Activated CD8-positive, alpha-beta memory T cell treated with anti-CD3 and anti-CD28 coated beads for 24 hours (primary cell): ENCODE measurements at places on chromosomes 1 and 21.

DNA sequence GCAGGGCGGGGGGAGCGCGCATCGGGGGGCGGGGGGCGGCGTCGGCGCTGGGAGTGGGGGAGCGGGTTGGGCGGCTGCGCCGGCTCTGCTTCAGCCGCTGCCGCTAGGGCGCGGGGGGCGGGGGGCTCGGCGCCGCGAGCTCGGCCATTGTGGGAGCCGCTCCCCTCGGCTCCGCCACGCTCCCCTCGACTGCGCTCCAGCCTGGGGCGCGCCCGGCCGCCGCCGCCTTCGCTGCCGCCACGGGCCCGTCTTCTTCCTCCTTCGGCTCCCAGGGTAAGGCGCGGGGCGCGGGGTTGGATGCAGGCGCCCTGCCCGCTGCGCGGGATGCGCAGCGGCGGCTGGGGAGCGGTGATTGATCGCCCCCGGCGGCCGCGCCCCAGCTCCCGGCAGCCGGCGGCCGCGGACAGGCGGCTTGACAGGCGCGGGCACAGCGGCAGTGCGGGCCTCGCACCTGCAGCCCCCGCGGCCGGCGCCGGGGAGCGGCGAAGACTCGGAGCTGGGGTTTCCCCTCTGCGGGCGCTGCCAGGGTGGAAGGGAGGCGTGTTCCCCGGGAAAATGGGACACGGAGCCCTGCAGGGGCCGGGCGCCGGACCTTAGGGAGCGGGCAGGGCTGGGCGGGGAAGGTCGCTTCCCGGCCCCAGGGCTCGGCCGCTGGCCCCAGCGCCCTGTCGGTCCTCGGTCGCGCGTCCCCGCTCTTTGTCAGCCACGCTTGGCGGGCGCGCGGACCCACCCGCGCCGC is 55.3 kb downstream of the NDUFS5 start:
- DNase-seq: peak; percentile 65

DNA sequence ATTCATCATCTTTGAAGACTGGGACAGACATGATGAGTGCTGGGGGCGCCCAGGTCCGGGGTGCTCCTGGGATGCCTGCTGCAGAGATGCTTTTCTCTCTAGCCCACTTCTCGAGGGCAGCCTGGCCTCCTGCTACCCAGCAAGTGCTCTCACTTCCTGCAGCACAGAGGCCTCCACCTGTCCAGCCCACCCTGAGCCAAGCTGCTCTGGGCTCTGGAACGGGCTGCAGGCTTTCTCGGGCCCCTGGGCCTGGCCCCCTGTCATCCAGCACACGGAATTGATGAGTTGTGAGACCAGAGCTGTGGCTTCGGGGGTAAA is 469.5 kb upstream of the VAMP3 start:
- no peak for DNase-seq

GRCh38 chr21:35428489-35428888 is 379.4 kb upstream of the RUNX1 start:
- peak; percentile 70 for DNase-seq

GRCh38 chr1:21495225-21495820 is 13.9 kb upstream of the ALPL start:
- no peak for DNase-seq

- DNase-seq: no peak
Observed at GRCh38 chr1:19618428-19618827, 25.7 kb upstream of the NBL1 start.

DNA sequence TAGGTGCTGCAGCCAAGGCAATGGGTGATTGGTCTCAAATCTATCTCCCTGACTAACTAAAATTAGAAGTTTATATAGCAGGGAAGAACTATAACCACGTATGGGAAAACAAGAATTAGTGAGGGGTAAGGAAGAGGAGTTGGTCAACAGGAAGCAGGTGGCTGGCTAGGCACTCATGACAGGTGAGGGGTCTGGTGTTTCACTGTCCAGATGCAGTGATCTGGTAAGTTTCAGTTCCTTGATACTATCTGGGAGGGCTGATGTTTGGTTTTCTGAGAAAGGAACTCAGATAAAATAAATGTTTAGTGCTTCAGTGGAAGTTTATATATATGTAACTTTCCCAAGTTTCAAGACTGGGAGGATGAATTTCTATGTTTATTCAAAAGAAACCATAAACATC is 11.6 kb upstream of the POU2F1 start:
- no peak for DNase-seq

DNA sequence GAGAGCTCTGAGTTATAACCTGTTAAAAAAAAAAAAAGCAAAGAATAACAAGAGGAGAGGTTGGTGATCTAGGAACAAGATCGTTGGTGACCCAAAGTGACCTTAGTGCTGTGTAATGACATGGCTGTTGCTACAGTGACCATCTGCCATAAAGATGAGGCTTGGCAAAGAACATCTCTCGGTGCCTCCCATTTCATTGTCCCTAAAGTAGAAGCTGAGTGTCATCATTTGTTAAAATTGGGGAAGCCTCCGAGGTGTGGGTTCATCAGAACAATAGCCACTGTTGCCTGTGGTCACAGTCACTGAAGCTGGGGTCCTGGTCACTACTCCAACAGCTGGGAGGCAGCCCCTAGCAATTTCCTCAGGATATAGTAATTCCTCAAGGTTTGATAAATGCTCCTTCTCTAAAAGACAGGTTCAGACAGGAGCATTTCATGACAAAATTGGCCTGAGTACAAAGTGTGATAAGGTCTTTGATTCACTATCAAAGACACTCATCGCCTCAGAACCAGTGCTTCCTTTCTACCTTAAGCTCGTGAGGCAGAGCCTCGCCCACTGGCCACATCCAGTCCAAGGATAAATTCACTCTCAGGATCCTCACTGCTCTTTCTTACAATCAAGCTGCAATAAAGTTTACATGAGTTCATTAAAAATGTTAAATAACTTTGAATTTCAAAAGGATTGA is 81.9 kb upstream of the RGS2 start:
- DNase-seq: no peak

DNA sequence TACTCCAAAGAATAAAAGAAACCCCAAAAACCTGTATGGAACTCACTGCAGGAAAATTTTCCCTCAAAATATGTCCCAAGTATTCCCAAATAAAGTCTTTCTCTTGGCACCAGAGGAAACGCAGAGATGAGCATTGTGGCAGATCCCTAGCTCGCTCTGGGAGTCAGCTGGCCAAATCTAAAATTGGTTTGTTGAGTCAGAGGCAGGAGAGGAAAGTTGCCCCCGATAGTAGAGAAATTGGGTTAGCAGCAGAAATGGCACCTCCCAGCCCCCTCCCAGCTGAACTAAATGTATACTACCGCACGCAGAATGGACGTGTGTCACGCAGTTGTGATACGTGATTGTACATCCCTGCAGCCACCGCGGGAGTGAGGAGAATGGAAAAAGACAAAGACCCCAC is 39.9 kb upstream of the TARBP1 start:
- DNase-seq: no peak

GRCh38 chr21:16863362-16863905 is 649.4 kb upstream of the CXADR start:
- DNase-seq: no peak

DNA sequence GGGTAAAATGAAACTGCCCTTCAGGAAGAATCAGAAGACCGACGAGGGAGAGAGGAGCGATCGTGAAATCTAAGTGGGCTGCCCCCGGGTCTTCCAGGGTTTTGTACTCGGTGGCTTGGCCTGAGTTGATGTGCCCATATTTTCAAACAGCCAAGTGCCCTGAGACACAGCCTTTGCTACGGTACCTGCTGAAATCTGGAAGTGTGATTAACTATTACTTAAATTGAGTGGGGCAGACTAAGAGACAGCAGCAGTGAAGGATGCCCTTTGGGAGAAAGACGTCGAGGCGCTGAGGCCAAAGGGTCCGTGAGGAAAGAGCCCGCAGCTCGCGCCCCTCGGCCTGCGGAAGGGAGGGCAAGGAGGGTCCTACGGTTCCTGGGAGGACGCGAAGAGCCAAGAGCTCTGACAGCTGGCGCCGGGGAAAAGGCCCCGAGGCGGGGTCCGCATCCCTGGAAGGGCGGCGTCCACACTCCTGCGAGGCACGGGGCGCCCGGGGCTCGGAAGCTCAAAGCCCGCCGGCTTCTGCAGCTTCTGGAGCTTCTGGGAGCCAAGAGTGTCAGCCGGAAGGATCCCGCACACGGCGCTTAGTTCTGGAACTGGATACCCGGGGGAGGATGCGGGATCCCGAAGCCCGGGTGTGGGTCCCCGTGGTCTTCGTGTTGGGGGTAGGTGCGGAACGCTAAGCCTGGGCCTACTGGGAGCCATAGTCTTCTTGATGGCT is 15.4 kb upstream of the RNU1-4 start:
- peak; percentile 57 for DNase-seq

- DNase-seq: no peak
Observed at GRCh38 chr1:59107516-59107915, 189.4 kb upstream of the FGGY start.

DNA sequence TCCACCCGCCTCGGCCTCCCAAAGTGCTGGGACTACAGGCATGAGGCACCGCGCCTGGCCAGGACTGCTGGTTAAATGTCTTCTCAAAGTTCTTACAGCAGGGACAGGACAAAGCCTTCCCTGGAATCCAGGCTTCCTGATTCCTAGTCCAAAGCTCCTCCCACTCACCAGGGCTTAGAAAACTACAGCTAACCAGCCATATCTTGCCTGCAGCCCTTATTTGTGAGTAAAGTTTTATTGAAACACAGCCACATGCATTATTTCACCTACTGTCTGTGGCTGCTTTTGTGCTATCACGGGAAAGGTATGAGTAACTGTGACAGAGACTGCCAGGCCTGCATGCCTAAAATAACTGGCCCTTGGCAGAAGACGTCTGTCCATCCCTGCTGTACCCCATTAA is 24.4 kb downstream of the TMCO4 start:
- DNase-seq: no peak

DNA sequence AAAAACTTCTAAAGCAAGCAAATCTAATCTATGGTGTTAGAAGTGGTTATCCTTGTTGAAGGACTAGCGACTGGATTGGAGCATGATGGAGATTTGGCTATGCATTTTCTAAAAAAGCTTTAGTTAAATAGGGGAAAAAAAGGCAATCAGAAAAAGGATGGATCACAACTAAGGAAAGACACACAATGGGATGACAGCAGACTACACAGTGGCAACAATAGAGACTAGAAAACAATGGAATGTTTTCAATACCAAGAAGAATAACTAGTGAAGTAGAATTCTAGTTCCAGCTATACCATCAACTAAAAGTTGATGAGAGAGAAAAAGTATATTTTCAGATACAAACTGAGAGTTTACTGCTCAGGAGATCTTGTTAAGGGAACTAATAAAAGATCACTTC is 605.8 kb downstream of the PTPRU start:
- DNase-seq: no peak

DNA sequence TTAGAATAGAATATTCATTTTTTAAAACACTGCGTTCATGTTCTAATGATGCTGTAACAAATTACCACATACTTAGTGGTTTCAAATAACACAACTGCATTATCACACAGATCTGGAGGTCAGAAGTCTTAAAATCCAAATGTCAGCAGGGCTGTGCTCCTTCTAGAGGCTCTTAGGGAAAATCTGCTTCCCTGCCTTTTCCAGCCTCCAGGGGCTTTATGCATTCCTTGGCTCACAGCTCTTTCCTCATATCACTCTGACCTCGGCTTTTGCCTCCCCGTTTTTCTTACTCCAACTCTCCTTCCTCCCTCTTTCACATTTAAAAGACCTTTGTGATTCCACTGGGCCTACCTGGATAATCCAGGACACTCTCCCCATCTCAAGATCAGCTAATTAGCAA is 18.6 kb upstream of the FMN2 start:
- DNase-seq: no peak

- no peak for DNase-seq
Observed at GRCh38 chr1:114831276-114831994, 23.2 kb upstream of the SYCP1 start.

- DNase-seq: no peak
Observed at GRCh38 chr1:41740630-41741239, 178.0 kb downstream of the HIVEP3 start.

DNA sequence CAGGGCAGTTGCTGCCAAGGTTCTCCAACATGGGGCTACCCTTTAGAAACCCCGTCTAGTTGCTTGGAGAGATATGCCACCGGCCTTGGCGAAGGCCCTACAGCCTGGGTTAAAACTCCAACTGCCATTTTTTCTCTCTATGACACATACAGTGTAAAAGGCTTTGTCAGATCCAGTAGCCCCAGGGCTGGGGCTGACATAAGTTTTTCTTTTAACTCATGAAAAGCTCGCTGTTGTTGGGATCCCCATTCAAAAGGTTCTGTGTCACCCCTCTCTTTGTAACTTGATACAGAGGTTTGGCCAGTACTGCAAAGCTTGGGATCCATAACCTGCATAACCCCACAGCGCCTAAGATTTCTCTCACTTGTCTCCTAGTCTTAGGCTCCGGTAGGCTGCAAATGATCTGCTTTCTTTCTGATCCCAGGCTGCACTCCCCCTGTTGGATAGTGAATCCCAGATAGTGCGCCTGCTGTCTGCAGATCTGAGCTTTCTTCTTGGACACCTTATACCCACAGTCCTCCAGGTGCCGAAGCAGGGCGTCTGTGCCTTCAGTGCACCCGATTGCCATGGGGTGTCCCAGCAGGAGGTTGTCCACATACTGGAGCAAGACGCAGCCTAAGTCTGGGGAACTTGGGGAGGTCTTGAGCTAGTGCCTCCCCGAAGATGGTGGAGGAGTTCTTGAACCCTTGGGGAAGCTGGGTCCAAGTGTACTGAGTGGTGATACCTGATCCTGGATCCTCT is 406.2 kb downstream of the TGFB2 start:
- DNase-seq: no peak

- no peak for DNase-seq
Observed at GRCh38 chr21:19507682-19508260, 1104.2 kb upstream of the TMPRSS15 start.

DNA sequence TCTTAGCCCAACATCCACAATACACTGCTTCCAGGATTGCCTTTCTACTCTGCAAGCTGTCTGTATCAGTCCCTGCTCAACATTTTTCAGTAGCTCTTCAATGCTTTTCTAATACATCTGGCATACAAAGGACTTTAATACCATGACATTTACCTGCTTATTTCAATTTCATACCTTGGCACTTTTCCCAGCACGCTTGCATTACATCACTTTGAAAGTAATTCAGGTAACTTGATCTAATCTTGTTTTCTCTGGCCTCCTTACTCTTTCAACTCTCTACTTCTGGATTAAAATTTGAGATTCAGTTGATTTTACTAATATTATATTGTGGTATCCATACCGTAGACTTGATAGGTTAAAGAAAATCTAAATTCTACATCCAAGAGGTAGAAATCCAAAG is 103.0 kb downstream of the PTGS2 start:
- DNase-seq: no peak

- no peak for DNase-seq
Observed at GRCh38 chr1:60118085-60118484, 44.5 kb upstream of the C1orf87 start.

- DNase-seq: no peak
Observed at GRCh38 chr1:93567255-93567918, 114.2 kb downstream of the BCAR3 start.

- DNase-seq: no peak
Observed at GRCh38 chr1:158049853-158050252, 56.4 kb downstream of the KIRREL1 start.

GRCh38 chr1:161209790-161210409 is 5.2 kb upstream of the FCER1G start:
- DNase-seq: peak; percentile 83

DNA sequence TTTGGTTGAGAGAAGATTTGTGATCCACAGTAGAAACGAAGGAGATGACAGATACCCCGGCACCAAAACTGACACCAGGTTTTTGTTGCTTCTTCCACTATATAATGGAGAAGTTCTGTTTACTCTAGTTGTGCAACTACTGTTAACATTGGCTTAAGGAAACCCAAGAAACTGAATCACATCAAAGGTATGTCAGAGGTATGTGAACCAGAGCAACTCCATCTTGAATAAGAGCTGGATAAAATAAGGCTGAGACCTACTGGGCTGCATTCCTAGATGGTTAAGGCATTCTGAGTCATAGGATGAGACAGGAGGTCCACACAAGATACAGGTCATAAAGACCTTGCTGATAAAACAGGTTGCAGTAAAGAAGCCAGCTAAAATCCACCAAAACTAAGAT is 173.7 kb upstream of the CAMK1G start:
- DNase-seq: no peak
